ENCODE measurements at places on chromosomes 3 and 15.
A peak's percentile ranks its signal among the peaks of the same experiment; 100 is the strongest.

DNA sequence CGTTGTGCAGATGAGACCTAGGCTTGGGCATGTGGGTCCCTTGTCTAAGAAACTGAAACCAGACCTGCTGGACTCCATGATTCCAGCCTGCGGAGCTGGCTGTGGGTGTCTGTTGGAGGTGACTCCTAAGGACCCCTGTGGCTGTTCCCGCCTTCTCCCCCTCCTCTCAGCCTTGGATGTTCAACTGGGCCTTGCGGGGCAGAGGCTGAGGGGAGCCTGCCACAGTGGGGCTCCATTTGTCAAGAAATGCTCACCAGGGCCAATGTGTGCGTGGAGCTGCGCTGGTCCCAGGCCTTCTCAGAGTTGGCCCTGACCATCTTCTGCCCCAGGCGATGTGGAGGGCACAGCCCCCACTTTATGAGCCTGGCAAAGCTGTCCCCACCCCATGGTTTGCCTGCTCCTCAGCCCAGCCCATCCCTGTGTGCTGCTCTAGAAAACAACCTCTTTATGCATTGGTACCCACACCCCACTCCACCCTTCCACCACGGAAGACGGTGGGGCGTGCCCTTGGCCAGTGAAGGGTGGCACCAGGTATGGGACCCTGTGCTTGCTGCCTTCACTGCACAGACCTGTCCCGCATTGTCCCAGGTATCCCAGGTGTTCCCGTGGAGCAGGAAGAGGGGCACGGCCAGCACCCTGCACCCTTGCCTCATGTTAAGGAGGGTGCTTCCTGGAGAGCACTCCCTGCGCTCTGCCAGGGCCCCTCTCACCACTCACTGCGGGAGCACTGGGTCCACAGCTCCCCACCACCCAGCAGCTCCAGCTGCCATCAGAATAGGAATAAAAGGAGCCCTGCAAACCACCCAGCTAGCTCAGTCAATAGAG is 7.9 kb downstream of the MESP2 start:
- DNase-seq, result no peak

DNA sequence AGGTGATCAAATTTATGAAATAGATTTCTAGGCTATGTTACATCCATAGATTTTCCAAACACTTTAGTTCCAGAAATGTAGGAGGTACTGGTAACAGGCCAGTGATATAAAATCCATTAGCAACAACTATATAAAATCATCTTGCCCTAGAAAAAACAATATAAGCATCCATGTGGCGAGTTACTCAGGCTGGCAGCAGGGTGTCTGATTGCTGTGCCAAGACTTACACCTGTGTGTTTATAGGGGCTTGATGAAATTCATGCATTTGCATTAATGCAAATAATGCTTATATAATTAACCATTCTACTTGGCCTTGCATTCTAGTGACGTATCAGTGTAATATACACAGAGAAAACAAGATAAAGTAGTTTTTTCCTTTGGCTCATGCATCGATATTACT is 153.4 kb downstream of the PLCL2 start:
- no peak for DNase-seq

DNA sequence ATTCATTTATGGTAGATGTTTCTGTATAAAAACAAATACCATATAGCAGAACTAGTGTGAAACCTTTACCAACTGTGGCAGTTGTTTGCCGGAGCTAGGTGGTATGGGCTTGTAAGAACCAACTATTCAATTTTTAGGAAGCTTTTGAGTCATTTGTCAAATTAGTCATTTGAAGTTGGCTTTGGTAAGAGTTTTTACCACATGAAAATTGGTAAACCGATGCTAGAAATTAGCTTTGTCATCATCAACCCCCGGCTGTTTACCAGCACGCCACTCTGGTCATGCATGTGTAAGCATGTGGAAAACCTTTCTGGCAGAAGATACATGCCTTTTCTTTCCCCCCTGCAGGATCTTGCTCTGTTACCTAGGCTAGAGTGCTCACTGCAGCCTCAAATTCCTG is 63.3 kb downstream of the IL1RAP start:
- no peak for DNase-seq

DNA sequence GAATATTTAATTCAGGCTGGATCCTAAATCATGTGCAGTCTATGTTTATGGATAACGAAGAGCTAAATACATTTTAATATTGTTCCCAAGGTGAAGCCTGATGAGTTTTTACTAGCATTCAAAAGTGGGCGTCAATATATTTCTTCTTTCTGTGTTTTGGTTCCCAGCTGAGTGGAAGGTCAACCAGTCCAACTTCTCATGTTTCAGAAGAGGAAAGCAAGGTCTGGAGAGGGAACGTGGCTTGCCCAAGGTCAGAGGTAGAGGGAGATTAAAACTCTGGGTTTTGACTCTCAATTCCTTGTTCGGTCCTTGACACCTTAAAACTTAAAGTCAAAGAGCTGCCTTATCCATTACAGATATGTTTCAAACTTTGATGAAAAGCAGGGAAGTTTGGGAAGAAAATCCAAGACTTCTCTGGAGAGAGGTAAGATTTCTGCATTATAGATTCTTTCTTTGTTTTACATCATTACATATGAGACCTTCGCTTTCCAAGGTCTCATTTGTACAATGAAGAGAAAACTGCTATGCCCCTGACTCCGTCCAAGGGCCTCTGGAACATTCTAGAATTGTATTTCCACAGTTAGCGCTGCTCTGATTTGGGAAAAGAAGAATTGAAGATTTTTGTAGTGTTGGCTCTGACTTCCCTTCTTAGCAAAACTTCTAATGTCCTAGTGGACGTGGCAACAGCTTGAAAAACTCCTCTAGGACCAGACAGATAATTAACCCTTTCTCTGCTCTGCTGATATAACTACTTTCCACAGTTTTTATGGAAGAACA is 57.7 kb upstream of the HES1 start:
- DNase-seq, result no peak

DNA sequence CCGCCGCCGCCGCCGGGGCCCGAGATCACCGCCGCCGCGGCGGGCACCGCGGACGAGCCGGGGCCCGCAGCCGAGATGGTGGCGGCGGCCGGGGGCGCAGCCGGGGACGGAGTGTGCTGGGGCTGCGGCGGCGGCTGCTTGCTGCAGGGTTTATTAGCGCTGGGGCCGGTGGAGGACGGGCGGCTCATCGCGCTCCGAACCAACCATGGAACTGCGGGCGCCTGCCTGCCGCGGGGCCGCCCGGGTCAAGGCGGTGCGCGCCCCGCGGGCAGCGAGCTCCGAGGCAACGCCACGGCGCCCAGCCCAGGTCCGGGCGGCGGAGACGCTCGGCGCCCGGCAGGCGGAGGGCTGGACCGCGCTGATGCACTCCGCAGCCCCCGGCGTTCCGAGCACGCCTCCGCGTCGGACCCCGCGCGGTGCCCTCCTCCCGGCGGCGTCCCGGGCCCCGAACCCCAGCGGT is 277 bp downstream of the SIAH2 start:
- DNase-seq, result no peak

GRCh38 chr3:172279191-172279640 is 169.0 kb downstream of the GHSR start:
- no peak for DNase-seq

GRCh38 chr15:72902245-72902918 is 118.8 kb upstream of the ADPGK start:
- DNase-seq, result peak; percentile 67

GRCh38 chr3:45560281-45560971 is 34.1 kb upstream of the LIMD1 start:
- DNase-seq, result peak; percentile 20

DNA sequence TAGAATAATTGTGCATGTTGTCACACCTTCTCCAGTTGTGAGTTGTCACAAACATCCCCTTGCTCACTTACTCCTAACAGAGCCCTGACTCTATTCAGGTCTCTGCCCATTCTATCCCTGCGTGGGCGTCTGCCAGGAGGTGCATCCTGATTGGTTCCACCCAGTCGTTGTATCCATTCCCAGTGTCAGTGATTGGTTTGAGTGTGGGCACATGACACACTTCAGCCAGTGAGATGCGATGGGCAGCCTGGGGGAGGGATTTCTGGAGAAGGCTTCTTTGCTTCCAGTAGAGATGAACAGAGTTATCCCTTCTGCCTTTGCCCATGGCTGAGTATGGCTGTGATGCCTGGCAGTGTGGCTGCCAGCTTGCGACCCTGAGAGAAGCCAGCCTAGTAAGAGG is 18.7 kb downstream of the PXYLP1 start:
- no peak for DNase-seq

GRCh38 chr15:23877502-23878412 is 190.7 kb upstream of the NDN start:
- peak; percentile 10 for DNase-seq

DNA sequence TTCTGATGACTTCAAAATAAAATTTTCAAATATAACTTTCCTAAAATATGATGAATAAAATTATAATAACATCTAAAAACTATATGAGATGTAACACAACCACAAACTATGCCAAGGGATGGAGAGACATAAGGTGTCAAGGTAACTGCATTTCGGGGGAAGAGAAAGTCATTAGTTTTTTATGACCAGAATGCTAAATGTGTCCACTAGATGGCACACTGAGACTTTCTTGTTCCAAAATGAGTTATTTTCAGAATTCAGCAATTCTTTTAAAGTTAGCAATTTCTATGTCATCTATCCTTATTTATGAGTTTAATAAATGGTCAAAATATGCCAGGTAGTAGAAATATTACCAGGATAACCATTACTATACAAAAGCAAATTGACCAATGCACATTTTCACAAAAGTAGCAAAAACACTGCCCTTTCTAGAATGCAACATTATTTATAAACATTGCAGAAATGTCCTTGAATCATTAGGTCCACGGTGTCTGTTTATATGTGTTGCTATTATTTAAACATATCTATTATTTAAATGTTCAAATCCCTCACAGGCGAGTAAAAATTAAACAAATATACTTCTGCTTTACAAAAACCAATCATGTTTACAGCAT is 374.2 kb downstream of the PLCL2 start:
- DNase-seq, result peak; percentile 35

- no peak for DNase-seq
These were observed 7.4 kb downstream of the GLB1 start for GRCh38 chr3:33089515-33089914.

DNA sequence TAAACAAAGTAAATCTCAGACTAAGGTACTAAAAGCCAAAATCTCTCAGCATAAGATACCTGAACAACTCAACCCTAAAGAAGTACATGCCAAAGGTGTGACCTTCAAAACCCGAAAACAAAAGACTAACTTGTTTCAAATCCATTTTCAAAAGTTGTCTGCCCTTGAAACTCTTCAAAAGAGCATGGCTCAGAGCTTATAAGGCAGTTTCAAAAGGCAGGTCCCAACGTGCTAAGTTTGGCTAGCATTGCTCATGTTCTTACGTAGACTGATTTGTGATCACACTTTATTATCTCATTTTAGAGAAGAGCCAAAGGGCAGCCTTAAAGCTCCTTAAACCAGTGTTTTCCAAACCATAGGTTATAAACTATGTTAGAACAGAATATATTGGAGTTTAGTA is 112.2 kb downstream of the FEZF2 start:
- no peak for DNase-seq

DNA sequence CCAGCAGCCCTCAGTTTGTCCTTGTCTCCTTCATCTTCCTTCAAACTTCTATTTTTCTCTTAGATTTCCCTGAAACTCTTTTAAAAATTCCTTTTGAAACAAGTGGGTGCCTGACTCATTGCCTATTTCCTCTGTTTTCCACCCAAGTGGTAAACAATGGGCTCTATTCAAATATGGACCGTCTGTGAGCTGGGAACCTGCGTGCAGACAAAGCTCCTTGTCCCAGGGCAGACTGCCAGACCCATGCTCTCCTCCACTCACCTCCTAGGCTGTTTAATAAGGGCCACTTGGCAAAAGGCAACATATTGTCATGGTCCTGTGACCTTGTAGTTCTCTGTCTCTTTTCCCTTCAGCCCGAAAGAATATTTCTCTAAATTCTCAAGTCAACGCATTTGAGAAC is 332.7 kb upstream of the THBS1 start:
- DNase-seq, result peak; percentile 64

DNA sequence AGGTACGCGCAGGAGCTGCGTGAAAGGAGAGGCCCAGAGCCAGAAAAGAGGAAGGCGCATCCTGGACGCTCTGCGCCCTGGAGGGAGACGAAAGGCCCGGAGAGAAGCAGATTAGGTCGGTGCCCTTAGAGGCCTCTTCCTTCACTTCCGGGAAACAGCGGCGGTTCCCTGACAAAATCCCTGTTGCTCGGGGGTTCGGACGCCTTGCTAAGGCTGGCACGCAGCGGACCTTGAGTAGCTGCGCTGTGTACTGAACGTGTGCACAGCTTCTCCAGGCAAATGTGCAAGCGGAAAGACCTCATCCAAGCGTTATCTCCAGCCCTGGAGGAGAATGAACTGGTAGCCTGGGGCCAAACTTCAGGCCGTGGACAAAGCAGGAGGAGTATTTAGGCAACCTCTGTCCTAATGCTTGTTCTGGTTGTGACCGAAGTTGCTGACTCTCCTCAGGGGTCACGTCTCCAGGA is 3.0 kb upstream of the SOX14 start:
- DNase-seq, result no peak

DNA sequence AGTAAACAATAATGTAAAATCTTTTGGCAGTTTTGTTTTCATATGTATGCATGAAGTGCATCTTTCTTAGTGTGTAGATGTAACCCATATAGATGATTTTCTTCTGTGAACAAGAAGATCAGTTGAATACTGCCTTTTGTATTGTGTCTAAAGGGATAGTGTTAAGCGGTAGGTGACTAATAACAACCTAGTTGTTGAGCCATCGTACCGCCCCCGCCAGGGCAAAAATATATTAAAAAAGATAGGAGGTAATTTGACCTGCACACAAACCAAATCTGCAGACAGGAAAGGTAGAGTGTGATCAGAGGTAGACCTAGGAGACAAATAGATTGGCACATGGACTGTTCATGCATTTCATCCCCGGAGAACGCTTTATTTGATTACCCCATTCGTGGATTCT is 3.3 kb upstream of the GMNC start:
- DNase-seq, result no peak

GRCh38 chr3:119588112-119588511 is 8.8 kb downstream of the ADPRH start:
- DNase-seq, result no peak

DNA sequence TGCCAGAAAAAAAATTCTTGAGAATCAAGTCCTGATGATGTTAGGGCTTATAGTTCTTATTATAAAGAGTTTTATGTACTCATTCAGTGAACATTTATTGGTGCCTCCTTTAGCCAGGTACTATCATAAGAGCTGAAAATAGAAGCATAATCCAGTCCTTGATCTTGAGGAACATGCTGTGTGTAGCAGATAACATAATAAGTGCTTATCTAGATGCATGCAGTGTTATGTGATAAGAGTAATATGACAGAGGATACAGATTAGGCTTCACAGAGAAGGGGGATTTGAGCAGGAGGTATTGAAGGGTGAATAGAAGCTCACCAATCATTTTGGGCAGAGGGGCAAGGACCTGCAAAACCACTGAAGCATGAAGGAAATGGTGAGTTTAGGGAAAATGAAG is 1.1 kb downstream of the CCR2 start:
- DNase-seq, result no peak

- peak; percentile 18 for DNase-seq
These were observed 35.5 kb downstream of the ARRDC4 start for GRCh38 chr15:97995881-97996603.

DNA sequence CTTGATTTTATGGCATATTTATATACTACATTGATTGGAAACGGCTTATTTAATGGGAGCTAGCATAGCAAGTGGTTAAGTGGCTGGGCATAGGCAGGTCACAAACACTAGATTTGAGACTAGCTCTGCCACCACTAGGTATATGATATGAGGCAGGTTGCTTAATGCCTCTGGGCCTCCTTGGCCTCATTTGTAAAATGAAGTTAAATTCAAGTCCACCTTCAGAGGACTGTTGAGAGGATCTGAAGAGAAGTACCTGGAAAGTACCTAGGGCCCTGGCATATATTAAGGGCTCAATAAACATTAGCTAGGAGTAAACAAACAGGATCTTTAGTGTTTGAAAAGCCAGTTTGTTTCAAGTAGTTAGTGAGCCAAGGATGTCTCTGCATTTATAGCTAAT is 166.4 kb upstream of the FEZF2 start:
- no peak for DNase-seq

All from AG08395 (cell line).